Activated gamma-delta T cell treated with anti-CD3 and anti-CD28 coated beads, Interleukin-2, amount 50 U/mL, for 16 hours (primary cell): ENCODE measurements at places on chromosomes 11 and 22.

DNA sequence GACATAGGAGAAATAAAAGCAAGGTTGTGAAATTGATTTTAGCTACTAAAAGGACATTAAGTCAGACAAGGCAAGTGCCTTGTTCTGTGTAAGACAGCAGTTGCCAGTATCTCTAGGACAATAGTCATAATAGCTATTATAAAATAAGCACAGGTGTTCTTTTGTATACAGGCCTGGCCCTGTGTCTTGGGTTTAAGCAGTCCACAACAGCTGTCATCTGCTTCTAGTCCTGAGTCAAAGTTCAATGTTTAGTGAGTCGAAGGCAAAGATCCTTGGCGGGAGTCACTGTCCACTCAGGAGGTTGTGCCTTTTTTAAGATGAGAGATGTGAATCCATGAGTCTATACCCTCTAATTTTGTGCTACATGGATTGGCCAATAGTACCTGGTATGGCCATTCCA, 79.5 kb downstream of the SC5D start:
- no peak for DNase-seq

DNA sequence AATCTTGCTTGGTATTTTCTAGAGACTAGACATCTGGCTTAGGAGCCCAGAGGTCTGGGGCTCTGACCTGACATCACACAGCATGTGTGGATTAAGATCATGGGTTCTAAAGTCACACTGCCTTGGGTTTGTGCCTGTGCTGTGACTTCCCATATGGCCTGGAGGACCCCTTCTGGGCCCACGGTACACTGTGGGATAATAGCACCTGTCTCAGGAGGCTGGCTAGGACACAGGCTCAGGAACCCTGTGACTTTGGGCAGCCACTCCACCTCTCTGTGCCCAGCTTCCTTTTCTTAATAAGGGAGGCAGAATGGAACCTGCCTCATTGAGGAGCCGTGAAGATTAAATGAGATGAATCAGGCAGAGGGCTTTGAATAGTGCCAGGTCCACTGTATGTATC, 99.2 kb upstream of the B3GAT1 start:
- no peak for DNase-seq

DNA sequence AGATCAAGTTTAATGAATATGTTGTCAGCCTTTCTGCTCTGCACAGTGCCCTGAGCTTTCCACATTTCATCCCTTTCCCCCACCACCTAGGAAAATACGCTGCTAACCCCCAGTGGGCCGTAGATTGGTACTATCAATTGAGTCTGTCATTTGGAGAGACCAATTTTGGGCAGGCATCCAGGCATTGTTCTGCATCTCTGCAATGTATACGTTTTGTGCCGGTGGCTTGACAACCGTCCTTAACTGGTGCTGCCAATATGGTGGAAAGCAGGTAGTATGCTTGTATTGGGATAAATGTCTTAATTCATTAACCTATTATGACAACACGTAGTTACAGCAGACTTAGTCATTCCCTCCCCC, 1.3 kb downstream of the ELMOD1 start:
- no peak for DNase-seq

DNA sequence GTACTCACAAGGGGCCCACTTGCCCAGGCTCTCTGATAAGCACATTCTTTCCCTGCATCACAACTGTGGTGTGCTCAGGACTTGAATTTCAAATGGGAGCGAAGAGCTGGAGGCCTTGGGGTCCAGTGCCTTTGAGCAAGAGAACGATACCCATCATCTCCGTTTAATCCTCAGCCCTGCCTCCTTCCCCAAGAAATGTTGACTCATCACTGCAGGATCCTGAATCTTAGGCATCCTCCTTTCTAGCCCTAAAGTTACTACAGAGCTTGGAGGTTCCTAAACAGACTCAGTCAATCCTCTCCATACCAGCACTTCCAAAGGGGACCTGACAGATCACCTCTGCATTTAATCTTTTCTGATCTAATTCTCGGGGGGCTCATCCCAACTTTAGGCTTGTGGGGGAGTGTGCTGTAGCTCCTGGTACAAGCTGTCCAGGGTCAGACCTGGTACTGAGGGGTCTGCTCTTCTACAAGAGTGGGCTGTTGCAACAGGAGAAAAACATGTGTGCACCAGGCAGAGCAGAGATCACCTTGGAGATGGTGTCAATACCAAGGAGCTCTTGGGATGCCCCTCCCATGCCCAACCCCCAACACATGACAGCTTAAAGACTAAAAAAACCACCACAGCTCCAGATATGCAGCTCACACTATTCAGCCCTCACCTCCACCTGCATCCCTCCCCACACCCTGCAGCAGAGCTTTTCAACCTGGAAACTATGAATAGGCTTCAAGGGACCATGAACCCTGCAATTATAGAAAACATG, 3.9 kb upstream of the PRG2 start:
- no peak for DNase-seq

GRCh38 chr22:29345932-29346331, 30.4 kb upstream of the RASL10A start:
- no peak for DNase-seq

GRCh38 chr11:44998051-44998450, 47.4 kb upstream of the TP53I11 start:
- DNase-seq: no peak

GRCh38 chr22:49492308-49492707, 335.4 kb downstream of the BRD1 start:
- no peak for DNase-seq

DNA sequence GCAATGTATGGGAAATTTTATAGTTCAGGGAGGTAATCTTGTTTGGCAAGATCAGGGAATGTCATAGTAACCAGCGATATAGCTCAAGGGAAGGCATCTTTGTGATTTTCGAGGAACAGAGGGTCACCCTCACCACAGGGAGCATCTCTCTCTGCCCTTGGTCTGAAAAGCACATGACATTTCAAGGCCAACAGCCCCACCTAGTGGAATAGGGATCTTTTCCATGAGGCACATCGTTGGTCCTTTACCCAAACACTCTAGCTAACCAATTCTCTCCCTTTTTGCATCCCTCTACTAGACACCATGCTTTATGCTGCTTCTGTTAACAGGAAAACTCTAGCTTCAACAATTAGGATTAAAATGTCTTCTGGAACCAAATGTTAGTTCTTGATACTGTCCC, 179.0 kb downstream of the GRM5 start:
- DNase-seq: peak; percentile 14
